Kasumi-1 (cell line): ENCODE measurements at places on chromosomes 13 and 19.

DNA sequence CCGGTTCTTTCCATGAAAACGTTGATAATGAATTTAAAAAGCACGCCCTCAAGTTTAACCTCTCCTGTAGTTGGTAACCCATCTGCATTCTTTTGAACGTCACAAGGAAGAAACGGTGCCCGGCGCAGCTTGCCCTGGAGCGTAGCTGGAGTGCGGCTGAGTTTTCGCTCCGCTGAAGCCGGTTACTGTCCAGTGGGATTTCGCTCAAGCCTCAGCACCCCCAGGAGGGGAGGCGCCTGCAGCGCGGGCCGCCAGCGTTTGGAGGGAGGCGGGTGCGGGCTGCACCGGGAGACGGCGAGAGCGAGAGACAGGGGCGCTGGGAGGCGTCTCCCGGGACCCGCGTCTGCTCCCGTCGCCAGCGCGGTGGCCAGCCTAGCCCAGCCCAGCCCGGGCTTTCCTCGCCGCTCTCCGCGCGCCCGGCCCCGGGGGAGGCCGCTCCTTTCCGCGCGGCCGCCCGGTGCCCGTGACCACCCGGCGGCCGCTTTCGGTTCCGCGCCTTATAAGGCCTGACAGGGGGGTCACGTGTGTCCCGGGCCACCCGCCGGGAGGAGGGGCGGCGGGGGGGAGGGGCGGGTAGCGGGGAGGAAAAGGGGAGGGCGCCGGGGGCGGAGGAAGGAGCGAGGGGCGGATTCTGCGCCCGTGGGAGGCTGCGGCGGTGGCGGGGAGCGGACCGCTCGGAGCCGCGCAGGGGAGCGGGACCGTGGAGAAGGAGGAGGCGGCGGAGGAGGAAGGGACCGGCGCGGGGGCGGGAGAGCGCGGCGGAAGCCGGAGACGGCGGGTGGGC lies 8.3 kb upstream of the DGKH start:
- DNase-seq, result peak; percentile 63

GRCh38 chr13:29081036-29081435 lies 260.9 kb downstream of the MTUS2 start:
- DNase-seq, result peak; percentile 57

GRCh38 chr13:112761701-112762689 lies 72.2 kb downstream of the ATP11A start:
- DNase-seq, result no peak

DNA sequence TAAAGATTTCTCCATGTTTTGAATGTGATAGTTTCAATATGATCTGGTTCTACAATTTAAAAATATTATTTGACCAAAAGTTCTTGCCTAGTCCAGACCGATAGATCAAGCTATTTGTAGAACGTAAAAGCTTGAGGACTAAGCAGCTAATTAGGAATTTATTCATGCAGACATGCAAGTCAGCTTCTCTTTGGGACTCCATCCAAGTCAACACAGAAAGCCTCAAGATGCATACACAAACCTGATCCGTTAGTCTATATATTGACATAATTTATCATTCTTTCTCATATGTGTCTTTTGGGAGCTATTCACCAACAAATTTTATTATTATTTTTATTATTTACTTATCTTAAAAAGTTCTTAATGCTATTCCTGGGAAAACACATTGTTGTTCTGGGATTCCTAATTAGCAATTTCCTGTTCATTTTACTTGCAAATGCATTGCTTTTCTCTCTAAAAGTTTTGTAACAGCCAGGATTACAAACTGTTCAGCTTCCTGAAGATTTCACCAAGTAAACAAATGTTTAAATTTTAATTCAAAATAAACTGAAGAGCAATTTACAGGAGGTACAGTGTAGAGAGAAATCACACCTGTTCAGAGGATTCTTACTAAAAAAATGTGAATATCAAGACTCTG lies 375.3 kb downstream of the GPC5 start:
- DNase-seq, result no peak

DNA sequence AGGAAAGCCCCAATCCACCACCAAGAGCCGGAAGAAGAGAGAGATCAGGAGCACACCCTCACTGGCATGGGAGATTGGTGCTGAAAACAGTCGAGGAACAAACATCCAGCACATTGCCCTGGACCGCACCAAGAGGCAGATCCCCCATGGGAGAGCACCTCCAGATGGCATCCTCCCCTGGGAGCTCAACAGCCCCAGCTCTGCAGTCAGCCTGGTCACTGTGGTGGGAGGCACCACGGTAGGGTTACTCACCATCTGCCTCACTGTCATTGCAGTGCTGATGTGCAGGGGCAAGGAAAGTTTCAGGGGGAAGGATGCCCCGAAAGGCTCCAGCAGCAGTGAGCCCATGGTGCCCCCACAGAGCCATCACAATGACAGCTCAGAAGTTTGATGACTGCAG lies 110.2 kb downstream of the STOML3 start:
- no peak for DNase-seq

GRCh38 chr19:32287811-32288227 lies 57.6 kb upstream of the ZNF507 start:
- DNase-seq, result no peak

DNA sequence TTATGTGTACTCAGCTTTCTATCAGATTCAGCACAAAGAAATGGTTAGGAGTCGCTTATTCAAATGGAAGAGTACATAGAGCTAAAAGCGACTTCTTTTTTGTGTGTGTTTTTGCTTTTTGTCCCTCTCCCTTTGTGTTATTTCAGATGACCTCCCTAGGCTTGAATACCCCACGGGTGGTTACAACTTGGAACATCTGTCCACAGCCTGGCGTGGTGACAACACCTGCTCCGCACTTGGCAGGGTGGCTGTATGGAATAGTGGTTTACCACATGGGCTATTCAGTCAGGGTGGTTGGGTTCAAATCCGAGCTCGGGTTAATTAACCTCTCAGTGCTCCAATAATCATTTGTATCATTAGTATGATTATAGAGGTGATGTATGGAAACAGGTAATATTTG lies 151.6 kb upstream of the FREM2 start:
- no peak for DNase-seq

- DNase-seq, result no peak
Measured at GRCh38 chr13:63983366-63983765, 2567.7 kb upstream of the PCDH20 start.

GRCh38 chr13:53151336-53152056 lies 122.9 kb downstream of the OLFM4 start:
- peak; percentile 86 for DNase-seq
